ENCODE measurements at places on chromosomes 3 and 15.

DNA sequence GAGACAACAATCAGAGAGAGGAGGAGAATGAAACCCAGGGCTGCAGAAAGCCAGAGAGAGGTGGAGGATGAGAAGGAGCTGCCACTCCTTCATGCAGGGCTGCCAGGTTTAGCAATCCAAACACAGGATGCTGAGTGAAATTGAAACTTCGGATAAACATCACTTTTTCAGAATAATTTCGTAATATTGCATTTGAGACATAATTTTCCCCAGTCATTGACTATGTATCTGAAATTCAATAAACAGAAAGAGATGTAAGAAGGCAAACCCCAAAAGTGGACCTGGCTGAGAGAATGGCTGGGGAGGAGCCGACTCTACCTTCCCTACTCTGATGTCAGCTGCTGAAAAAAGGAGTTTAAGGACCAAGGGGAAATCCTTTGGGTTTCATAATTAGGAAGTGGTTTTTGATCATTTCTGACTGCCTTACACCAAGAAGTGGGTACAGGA lies 33.8 kb downstream of the SLC9A9 start:
- DNase-seq, result no peak

- no peak for DNase-seq
Measured at GRCh38 chr15:70078578-70079417, 18.9 kb downstream of the TLE3 start.

DNA sequence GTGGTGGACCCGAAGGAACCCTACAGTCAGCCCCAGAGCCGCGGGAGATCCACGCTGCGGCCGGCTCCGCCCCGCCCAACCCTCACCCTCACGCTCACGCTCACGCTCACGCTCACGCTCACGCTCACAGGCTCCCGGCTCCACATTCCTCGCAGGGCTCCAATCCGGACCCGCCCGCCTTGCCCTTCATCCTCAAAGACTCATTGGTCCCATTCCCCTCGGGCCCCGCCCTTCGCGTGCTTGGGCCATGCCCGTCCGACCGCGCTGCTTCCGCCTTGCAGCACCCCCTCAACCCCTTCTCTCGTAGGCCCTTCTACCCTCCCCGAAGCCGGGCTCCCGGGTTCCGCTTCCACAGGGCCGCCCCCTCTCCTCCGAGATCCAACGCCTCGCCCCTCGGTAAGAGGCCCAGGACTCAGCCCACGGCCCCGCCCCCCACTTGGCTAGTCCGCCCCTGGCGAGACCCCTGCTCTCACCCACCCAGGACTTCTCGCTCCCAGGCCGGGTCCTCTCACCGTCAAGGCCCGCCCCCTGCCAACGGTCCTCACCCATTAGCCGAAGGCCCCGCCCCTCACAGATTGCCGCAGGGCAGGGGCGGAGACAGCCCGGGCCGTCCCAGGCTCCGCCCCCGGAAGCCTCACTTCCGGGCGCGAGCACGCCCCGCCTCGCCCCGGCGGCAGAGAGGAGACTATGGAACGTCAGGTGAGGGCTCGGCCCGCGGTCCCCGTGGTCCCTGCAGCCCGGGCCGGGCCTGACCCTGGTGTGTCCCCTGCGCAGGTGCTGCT lies at the start of gene APEH:
Gene APEH, plus strand, starts transcription at position 637 of the 782 bp plus-strand sequence. Its CDS starts 51 bp downstream, at position 688.
- DNase-seq, result peak; percentile 95

DNA sequence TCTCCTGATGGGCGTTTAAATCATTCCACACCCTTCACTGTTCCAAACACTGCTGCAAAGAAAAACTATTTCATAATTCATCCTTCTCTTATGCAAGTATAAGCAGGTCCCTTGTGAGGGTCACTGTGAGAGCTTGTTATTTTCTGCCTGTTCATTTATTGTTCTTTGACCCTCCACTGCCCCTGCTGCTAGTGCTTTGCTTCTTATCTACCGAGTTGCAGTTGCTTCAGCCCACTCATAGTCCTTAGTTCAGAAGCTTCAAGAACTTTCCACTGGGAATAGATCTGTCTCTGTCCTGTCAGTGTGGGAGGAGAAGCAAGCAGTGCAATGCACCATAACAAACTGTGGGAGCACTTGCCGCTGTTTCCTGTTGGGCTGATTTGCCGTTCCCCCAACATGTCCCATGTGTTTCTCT lies 39.8 kb downstream of the RIOX2 start:
- DNase-seq, result peak; percentile 56

GRCh38 chr15:68515371-68516095 lies 63.3 kb upstream of the CORO2B start:
- no peak for DNase-seq

DNA sequence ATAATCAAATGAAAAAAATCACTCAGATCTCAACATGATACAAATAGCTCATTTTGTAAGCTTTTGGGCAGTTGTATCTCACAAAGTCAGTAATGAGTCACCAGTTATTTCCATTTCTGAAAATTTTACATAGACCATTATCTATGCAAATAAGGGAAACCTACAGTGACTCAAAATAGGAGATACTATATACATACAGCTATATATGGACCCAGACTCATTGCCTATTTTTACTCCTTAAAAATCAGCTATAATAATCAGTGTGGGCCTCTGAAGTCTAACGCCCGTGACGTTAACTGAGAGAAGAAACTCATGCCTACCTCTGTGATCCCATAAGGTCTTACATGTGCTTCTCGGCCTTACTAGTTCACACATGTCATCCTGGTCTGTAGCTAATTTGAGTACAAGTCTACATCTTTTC lies 31.6 kb downstream of the LRIG1 start:
- peak; percentile 42 for DNase-seq
